ENCODE measurements at places on chromosomes 3 and 15. TPM values are rescaled to one million over a fixed set of nuclear protein-coding genes. Genes with fewer than 3 reads are reported as not detected.

DNA sequence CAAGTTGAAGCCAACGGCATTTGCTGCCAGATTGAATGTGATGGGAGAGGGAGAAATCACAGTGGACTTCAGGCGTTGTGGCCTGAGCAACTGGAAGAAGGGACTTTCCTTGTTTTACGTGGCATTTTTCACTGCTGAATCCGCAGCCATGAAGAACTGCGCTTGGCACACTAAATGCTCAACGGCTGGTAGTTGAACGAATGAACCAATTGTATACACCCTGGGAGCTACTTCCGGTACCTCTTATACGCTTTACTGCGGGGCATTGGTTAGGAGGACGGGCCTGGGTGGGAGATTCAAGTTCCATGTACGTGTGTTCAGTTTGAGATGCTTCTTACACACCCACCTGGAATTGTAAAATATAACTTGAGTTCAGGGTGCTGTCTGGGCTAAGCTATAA, 5.2 kb downstream of the SYNM start:
- H3K27me3 ChIP-seq: peaks cover 20% of the 10 kb centered on the region
- H3K36me3 ChIP-seq: no peaks in the 10 kb centered on the region

Gene RMDN3
- 32.3 TPM for total RNA-seq

Gene EID1
- 74.4 TPM for total RNA-seq

- DNase-seq: no peak
- no peak overlapping the region for H3K4me3 ChIP-seq
- no peak overlapping the region for H3K27ac ChIP-seq
- H3K36me3 ChIP-seq: no peaks in the 10 kb centered on the region
Measured at GRCh38 chr15:41993472-41994170, 21.3 kb upstream of the EHD4 start.

GRCh38 chr15:95995375-95996168, 334.9 kb upstream of the NR2F2 start:
- H3K36me3 ChIP-seq: no peaks in the 10 kb centered on the region
- no peak for DNase-seq
- H3K4me1 ChIP-seq: peaks cover 14% of the 10 kb centered on the region
- H3K27ac ChIP-seq: no peak overlapping the region

Gene MIX23
- total RNA-seq: 23.5 TPM

DNA sequence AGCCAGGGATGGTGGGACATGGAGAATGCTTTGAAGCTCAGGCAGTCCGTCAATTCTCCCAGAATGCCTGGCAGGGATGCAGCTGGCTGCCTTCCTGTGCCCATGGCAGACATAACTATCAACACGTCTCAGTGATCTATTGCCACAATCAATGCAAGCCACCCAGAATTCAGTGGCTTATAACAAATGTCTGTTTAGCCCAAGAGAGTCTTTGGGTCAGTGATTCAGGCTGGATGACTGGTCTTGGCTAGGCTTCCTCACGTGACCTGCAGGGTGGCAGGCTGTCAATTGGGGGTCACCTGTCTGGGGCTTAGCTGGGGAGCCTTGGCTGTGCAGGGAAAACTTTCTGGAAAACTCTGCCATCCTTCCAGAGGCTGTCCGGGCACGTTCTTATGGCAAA, 213.1 kb upstream of the LRRFIP2 start:
- H3K4me1 ChIP-seq: no peaks in the 10 kb centered on the region
- no peaks in the 10 kb centered on the region for H3K27me3 ChIP-seq
- no peak overlapping the region for H3K27ac ChIP-seq

DNA sequence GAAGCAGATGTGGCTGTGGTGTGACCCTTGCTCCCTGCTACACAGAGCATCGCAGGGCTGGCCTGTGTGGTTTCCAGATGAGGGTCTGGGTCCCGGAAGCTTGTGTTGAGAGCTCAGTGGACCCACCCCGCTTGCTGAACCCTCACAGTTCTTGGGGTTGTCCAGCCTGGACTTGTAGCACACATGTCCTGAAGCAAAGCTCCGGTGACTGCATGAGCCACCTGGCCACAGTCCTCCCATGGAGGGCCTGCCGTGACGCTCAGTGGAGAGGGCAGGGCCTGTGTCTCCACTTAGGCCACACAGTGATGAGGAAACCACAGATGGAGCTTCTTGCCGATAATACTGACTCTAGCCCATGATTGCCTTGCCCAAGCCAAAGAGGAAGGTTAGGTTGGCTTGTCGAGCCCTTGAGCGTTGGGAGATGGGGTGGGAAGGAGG, 62.6 kb downstream of the RGMA start:
- peaks cover 62% of the 10 kb centered on the region for H3K36me3 ChIP-seq
- H3K4me3 ChIP-seq: no peak overlapping the region
- no peak for DNase-seq
- H3K27me3 ChIP-seq: no peaks in the 10 kb centered on the region
- H3K27ac ChIP-seq: no peak overlapping the region

DNA sequence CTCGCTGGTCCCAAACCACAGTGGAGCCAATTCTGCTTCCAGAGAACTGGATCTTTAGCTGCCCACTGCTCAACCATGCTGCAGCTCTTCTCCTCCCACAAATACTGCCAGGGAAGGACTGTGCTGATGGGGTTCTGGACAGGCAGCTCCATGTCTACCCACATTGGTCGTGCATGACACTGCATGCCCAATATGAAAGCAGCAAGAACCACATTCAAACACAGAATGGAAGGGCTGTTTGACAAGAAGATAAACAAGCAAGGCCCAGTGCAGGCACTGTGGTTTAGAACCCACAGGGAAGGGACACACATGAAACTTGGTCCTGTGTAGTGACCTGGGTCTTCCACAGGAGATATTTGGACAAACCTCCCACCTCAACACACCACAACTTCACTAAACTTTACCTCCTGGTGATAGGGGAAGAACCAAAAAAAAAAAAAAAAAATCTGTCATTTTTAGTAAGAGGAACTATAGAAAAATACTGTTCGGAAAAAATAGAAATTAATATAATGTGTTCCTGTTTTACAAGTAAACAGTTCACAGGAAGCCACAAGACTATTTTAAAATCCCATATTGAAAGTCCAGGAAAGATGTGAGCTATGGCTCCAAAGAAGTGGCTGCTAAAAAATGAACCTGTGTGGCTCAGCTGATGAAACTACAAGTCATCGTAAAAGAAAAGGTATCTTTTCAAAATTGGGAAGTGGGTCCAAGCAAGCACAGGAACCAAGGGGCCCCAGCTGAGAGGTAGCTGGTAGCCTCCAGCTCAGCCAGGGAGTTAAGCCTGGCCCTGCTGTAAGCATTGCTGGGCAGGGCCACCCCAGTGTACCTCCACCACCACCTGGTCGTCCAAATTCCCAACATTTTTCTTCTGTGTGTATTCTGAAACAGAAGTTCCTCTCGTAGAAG, 77.7 kb upstream of the ACAN start:
- peaks cover 11% of the 10 kb centered on the region for H3K27me3 ChIP-seq
- no peaks in the 10 kb centered on the region for H3K4me1 ChIP-seq
- H3K27ac ChIP-seq: no peak overlapping the region
- H3K4me3 ChIP-seq: no peak overlapping the region
- no peaks in the 10 kb centered on the region for H3K36me3 ChIP-seq
- DNase-seq: no peak

DNA sequence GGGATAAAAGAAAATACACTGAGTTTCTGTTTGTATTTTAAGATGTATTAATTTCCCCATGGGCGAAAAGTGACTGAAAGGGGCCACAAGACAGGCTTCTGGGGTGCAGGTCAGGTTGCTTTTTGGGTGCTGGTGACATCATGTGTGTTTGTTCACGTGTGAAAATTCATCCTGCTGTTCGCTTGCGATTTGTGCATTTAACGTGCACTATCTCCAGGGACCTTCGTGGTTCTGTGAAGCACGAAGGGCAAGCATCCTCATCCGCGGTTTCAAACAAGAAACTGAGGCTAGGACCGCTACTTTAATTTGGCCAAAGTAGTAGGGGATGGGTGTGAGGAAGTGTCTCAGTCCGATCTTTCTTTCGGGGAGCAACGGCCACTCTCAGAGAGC, 1.6 kb upstream of the SMAD6 start:
- no peaks in the 10 kb centered on the region for H3K36me3 ChIP-seq
- H3K27ac ChIP-seq: no peak overlapping the region
- H3K4me1 ChIP-seq: peaks cover 29% of the 10 kb centered on the region

Gene DLG1
- total RNA-seq: 66.2 TPM

GRCh38 chr3:57079474-57079831, 19.0 kb downstream of the SPATA12 start:
- no peak for DNase-seq
- H3K36me3 ChIP-seq: no peaks in the 10 kb centered on the region
- peaks cover 10% of the 10 kb centered on the region for H3K27me3 ChIP-seq
- no peak overlapping the region for H3K27ac ChIP-seq
- peak overlapping the region; percentile 63 for H3K4me3 ChIP-seq

Gene IL17RC
- total RNA-seq: 0.54 TPM

- H3K4me1 ChIP-seq: peaks cover 5% of the 10 kb centered on the region
- no peaks in the 10 kb centered on the region for H3K36me3 ChIP-seq
- peaks cover 8% of the 10 kb centered on the region for H3K27me3 ChIP-seq
- no peak for DNase-seq
- no peak overlapping the region for H3K4me3 ChIP-seq
- H3K27ac ChIP-seq: no peak overlapping the region
Measured at GRCh38 chr3:140832883-140833282, 108.8 kb upstream of the SLC25A36 start.

Gene CPNE4
- not detected for total RNA-seq

GRCh38 chr3:13045904-13046568, 27.2 kb downstream of the IQSEC1 start:
- peaks cover 16% of the 10 kb centered on the region for H3K4me1 ChIP-seq
- DNase-seq: no peak
- H3K4me3 ChIP-seq: no peak overlapping the region
- no peaks in the 10 kb centered on the region for H3K36me3 ChIP-seq
- H3K27me3 ChIP-seq: peaks cover 3% of the 10 kb centered on the region

Gene PCOLCE2
- total RNA-seq: not detected

Gene SAMD7
- not detected for total RNA-seq

Gene PTX3
- total RNA-seq: 0.25 TPM

Gene MEIS2
- total RNA-seq: not detected

Gene KAT2B
- total RNA-seq: 80.8 TPM

Gene PRICKLE2
- 0.06 TPM for total RNA-seq

DNA sequence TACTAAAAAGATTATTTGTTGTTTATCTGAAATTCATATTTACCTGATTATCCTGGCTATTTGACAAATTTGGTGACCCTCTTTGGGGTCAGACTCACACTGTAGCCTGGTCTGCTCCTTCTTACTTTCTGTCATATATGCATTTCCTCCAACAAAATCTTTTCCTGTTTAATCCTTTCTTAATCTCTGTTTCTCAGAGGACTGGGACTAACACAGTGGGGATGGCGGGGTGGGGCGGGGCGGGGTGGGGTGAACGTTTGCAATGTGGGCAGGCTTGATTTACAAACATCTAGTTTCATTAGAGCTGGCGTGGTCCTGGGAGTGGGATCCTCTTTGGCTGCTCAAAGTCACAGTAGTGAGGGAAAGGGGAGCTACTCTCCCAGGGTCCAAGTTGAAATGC, 35.3 kb upstream of the CDCP1 start:
- no peak for DNase-seq
- H3K27me3 ChIP-seq: peaks cover 31% of the 10 kb centered on the region
- no peak overlapping the region for H3K4me3 ChIP-seq

DNA sequence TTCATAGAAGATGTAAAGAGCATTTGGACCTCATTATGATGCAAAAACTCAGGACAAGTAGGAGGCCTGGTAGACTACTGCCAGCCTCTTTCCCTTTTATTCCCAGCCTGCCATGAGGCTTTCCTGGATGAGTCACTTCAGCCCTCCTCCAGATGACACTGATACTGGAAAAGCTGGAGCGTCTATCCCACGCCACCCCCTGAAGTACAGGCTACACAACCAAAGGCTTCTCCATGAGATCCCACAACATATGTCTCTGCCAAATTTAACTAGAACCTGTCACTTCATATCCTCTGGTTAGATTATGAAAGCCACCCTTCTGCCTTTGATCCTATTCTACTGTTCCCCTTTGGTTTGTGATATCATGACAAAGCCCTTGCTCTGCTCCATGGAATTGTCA, 56.1 kb upstream of the CPNE4 start:
- no peaks in the 10 kb centered on the region for H3K27me3 ChIP-seq
- no peaks in the 10 kb centered on the region for H3K36me3 ChIP-seq
- no peak overlapping the region for H3K27ac ChIP-seq
- no peaks in the 10 kb centered on the region for H3K4me1 ChIP-seq
- H3K4me3 ChIP-seq: no peak overlapping the region

GRCh38 chr15:85475711-85476110, 95.3 kb downstream of the AKAP13 start:
- no peak overlapping the region for H3K4me3 ChIP-seq
- H3K4me1 ChIP-seq: peaks cover 14% of the 10 kb centered on the region
- no peaks in the 10 kb centered on the region for H3K36me3 ChIP-seq
- H3K27ac ChIP-seq: no peak overlapping the region
- no peak for DNase-seq
- no peaks in the 10 kb centered on the region for H3K27me3 ChIP-seq

Data from T-cell (primary cell).